ENCODE measurements at places on chromosomes 13 and 19. TPM values are rescaled to one million over a fixed set of nuclear protein-coding genes. Genes with fewer than 3 reads are reported as not detected.

KIR2DL4 gene
- total RNA-seq = 0.87 TPM

IGFL3 gene
- not detected for total RNA-seq

ZNF177 gene
- total RNA-seq = 0.82 TPM

DDA1 gene
- 47.7 TPM for total RNA-seq

FOXA3 gene
- 53.7 TPM for total RNA-seq

SMIM24 gene
- 42.0 TPM for total RNA-seq

SH2D3A gene
- 52.1 TPM for total RNA-seq

UHRF1 gene
- total RNA-seq = 10.0 TPM

P2RY11 gene
- 12.9 TPM for total RNA-seq

MPV17L2 gene
- total RNA-seq = 15.4 TPM

DMKN gene
- total RNA-seq = 13.8 TPM
